Melanocyte of skin (primary cell): ENCODE measurements at places on chromosomes 1 and 21. TPM values are rescaled to one million over a fixed set of nuclear protein-coding genes. Genes with fewer than 3 reads are reported as not detected.

The PLEKHN1 gene
- total RNA-seq, result not detected in 2 replicates

The PTGS2 gene
- total RNA-seq, result 2.0 and 3.5 TPM in 2 replicates

The BLACAT1 gene
- under 0.01 and 0.46 TPM in 2 replicates for total RNA-seq

The C1orf116 gene
- under 0.01 TPM in 1 of 2 replicates, not detected in the other for total RNA-seq

The TTC34 gene
- 0.34 and 0.36 TPM in 2 replicates for total RNA-seq
